Uterus (tissue), 4 donors: ENCODE measurements at places on chromosomes 2 and 18. TPM values are rescaled to one million over a fixed set of nuclear protein-coding genes. Genes with fewer than 3 reads are reported as not detected.

- no peaks in the 10 kb centered on the region for H3K27me3 ChIP-seq
- H3K36me3 ChIP-seq: no peaks in the 10 kb centered on the region
- no peak overlapping the region for H3K4me3 ChIP-seq
Observed at GRCh38 chr18:9209279-9209678, 72.7 kb downstream of the ANKRD12 start.

DNA sequence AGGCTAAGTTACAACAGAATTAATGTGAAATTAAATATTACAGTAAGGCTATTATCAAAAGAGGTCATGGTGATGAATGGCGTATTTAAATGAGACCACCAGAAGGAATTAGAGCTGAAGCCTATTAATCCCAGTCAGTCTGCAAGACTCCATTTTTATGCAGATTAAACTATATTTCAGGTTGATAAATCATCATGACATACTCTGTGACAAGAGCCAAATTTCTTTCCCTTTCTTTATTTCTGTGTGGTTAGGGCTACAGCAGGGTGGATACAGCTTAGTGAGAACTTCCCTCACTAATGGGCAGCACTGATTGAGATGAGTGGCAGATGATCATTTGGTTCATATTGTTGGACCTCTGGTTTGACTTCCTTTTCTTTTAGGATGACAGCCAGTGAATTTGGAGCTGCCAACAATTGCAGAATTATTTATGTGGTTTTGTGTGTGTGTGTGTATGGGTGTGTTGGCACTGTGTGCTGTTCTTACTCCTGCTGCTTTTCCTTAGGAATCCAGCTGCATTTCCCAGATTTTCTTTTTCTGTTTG is 481.3 kb downstream of the PIK3C3 start:
- no peak overlapping the region for H3K27ac ChIP-seq
- no peaks in the 10 kb centered on the region for H3K4me1 ChIP-seq
- no peak for DNase-seq
- no peaks in the 10 kb centered on the region for H3K27me3 ChIP-seq
- no peaks in the 10 kb centered on the region for H3K36me3 ChIP-seq
- no peak overlapping the region for H3K4me3 ChIP-seq

GRCh38 chr2:80525152-80525551 is 220.6 kb upstream of the LRRTM1 start:
- no peak overlapping the region for H3K27ac ChIP-seq
- no peak for DNase-seq
- H3K27me3 ChIP-seq: no peaks in the 10 kb centered on the region
- H3K4me1 ChIP-seq: no peaks in the 10 kb centered on the region

PROM2 gene
- total RNA-seq: 13.8 TPM

GRCh38 chr2:98509542-98510321 is 65.1 kb downstream of the INPP4A start:
- H3K27me3 ChIP-seq: no peaks in the 10 kb centered on the region
- peaks cover 7% of the 10 kb centered on the region for H3K4me1 ChIP-seq
- DNase-seq: no peak
- no peak overlapping the region for H3K4me3 ChIP-seq
- H3K27ac ChIP-seq: peak overlapping the region; percentile 35
- H3K36me3 ChIP-seq: no peaks in the 10 kb centered on the region

GRCh38 chr2:174535757-174536703 is 49.2 kb upstream of the GPR155 start:
- no peak overlapping the region for H3K4me3 ChIP-seq
- DNase-seq: no peak
- H3K27ac ChIP-seq: no peak overlapping the region
- H3K4me1 ChIP-seq: no peaks in the 10 kb centered on the region
- H3K27me3 ChIP-seq: no peaks in the 10 kb centered on the region

- H3K4me1 ChIP-seq: no peaks in the 10 kb centered on the region
- H3K4me3 ChIP-seq: no peak overlapping the region
- H3K27ac ChIP-seq: no peak overlapping the region
- no peak for DNase-seq
Observed at GRCh38 chr2:238654479-238655197, 193.2 kb upstream of the TWIST2 start.

DNA sequence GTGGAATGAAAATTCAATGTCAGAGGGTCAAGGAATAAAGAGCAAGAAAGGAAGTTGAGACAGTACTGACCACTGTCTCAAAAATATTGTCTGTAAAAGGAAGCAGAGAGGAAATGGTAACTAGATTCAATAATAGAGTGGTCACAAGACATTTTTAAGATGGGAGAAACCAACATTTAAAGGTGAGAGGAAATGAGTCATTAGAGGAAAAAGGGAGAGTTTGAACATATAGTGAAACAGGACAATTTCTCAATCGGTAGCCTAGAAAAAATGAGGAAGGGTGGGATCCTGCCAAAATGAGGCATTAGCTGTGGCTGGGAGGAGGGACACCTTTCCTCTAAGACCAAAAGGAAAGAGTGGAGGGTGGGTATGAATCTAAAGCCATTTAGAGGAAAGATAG is 288.5 kb downstream of the SP3 start:
- no peaks in the 10 kb centered on the region for H3K4me1 ChIP-seq
- H3K27me3 ChIP-seq: no peaks in the 10 kb centered on the region
- no peaks in the 10 kb centered on the region for H3K36me3 ChIP-seq
- no peak overlapping the region for H3K4me3 ChIP-seq
- DNase-seq: no peak

REL gene
- 8.2 TPM for total RNA-seq

DNA sequence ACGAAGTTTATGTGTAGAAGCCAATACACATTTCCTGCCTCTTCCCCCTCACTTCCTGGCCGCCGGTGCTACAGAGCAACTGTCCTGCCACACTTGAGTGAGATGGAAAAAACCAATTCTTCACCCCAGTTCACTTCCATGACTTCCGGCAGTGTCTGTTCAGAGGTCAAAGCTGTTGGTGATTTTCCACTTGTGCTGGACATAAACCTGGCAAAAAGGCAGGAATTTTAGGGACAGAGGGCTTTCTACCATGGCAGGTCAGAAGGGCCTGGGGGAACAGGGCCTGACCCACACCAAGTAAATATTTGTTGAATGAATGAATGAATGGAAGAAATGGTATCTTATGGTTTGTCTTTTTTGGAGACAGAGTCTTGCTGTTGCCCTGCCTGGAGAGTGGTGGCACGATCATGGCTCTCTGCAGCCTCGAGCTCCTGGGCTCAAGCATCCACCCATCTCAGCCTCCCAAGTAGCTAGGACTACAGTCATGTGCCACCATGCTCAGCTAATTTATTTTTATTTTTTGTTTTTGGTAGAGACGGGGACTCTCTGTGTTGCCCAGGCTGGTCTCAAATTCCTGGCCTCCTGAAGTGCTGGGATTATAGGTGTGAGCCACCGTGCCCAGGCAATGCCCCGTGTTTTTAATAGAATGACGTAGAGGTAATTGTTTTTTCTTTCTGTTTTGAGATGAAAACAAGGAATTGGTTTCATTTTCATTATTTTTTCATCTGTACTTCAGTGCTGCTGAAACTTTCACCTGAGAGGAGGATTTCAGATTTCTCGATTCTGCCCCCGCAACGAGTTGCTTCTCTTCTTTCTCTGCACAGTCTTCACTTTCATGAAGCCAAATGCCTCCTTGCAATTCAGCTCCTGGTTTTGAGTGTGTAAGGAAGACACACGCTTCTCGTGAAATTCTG is 48.0 kb upstream of the LPIN2 start:
- H3K27me3 ChIP-seq: no peaks in the 10 kb centered on the region
- H3K4me3 ChIP-seq: no peak overlapping the region
- DNase-seq: peak; percentile 24
- H3K4me1 ChIP-seq: no peaks in the 10 kb centered on the region

DNA sequence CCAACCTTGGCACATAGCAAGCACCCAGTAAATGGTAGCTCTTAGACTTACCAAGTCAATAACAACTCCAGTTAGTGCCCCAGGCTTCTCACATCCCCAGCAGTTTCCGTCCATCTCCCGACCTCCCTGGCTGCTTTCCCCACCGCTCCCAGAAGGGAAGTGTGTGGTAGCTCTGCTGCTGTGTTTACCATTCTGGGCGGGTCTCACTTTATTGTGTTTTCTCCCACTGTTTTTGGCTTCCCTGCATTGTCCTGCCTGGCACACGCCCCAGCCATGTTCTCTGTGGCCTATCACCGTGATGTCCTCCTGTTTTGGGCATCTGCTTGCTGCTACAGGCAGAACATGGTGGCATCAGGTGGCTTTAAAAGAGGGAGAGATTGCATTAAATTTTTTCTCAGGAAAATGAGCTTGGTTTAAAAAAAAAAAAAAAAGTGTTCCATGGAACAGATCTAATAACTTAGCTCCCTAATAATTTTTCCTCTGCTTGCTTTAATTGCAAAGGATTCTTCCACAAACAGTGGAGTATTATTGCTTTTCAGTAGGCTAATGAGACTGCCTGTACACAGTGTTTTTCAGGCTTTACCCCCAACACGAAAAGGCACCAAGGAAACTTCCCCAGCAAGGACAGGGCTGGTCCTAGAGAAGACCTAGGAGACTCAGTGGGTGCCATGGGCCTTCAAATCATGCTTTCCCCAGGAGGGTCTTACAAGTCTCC is 8.0 kb upstream of the COX7A2L start:
- no peaks in the 10 kb centered on the region for H3K4me1 ChIP-seq
- no peaks in the 10 kb centered on the region for H3K27me3 ChIP-seq
- DNase-seq: peak; percentile 21
- no peaks in the 10 kb centered on the region for H3K36me3 ChIP-seq
- no peak overlapping the region for H3K4me3 ChIP-seq

EFR3B gene
- total RNA-seq: under 0.01 TPM

DNA sequence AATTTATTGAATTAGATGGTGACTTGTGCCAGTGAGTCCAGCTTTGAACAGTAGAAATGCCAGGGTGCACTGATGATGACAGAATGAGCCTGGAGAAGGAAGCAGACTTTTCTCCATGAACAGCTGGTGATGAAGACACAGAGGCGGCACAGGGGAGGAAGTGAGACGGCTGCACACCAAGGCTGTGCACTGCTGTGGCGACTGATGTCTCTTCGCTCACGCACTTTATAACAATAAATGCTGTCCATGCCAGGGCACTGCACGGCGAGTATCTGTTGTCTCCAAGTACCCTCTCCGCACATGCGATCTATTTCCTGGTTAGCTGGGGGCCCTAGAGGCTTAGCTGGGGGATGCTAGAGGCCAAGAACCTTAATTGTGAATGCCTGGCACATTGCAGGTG is 175.2 kb downstream of the TMEM200C start:
- H3K27me3 ChIP-seq: no peaks in the 10 kb centered on the region
- DNase-seq: no peak
- no peak overlapping the region for H3K27ac ChIP-seq
- H3K36me3 ChIP-seq: no peaks in the 10 kb centered on the region
- H3K4me3 ChIP-seq: no peak overlapping the region

SCN3A gene
- 18.4 TPM for total RNA-seq

DNA sequence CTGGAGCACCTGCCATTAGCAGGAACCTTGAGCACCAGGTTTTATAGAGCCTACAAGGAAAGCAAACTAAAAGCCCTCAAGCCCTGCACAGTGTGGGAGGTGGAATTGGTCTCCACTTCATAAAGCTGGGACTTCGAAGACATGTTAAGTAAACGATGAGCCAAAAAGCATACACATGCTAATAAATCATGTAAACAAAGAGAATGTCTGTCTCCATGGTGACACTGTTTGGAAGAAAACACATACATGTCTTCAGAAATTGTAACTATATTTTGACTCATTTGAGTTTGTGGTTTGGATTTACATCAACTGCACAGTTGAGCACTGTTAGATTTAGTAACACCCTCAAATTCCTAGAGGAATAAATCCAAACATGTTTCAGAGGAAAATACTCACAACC is 978.5 kb upstream of the LRRTM1 start:
- no peak overlapping the region for H3K4me3 ChIP-seq
- H3K27ac ChIP-seq: no peak overlapping the region
- no peaks in the 10 kb centered on the region for H3K4me1 ChIP-seq

DNA sequence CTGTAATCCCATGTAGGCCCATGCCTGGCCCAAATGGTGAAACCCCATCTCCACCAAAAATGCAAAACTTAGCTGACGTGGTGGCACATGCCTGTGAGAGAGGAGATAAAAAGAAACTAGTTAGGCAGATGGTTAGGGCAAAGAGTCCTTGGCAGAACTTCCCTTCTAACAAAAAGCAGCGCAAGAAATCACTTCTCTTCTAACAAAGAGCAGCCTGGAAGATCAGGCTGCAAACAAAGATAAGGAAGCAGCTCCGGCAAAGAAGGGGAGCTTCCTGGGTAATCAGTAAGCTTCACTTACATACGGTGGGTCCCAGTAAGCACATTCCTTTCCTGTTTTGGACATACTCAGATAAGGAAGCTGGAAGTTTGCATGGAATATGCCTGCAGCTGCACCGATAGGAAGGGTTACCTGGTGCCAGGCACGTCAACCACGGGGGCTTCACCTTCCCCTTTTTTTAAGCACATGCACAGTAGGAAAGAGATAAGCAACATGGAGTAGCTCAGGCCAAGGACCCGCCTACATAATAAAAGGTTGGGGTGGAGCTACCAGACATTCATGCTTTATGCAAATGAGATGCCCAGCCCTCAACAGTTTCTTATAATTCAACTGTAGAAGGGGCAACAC is 61.0 kb upstream of the SLC25A52 start:
- H3K36me3 ChIP-seq: no peaks in the 10 kb centered on the region
- H3K4me3 ChIP-seq: no peak overlapping the region
- H3K4me1 ChIP-seq: no peaks in the 10 kb centered on the region
- no peaks in the 10 kb centered on the region for H3K27me3 ChIP-seq
- DNase-seq: no peak
- H3K27ac ChIP-seq: no peak overlapping the region

- H3K36me3 ChIP-seq: no peaks in the 10 kb centered on the region
- H3K27ac ChIP-seq: no peak overlapping the region
- H3K4me1 ChIP-seq: no peaks in the 10 kb centered on the region
- H3K27me3 ChIP-seq: no peaks in the 10 kb centered on the region
Observed at GRCh38 chr2:70391259-70391658, 89.4 kb upstream of the FAM136A start.

GRCh38 chr2:100283724-100284501 is 38.4 kb downstream of the LONRF2 start:
- H3K27me3 ChIP-seq: no peaks in the 10 kb centered on the region
- H3K36me3 ChIP-seq: no peaks in the 10 kb centered on the region
- peak overlapping the region; percentile 87 for H3K27ac ChIP-seq
- DNase-seq: no peak

GRCh38 chr2:73983322-73984202 is 1.1 kb upstream of the TET3 start:
- H3K4me3 ChIP-seq: peak overlapping the region; percentile 38
- H3K36me3 ChIP-seq: no peaks in the 10 kb centered on the region
- DNase-seq: peak; percentile 18
- peak overlapping the region; percentile 25 for H3K27ac ChIP-seq
- no peaks in the 10 kb centered on the region for H3K27me3 ChIP-seq
- H3K4me1 ChIP-seq: no peaks in the 10 kb centered on the region

DNA sequence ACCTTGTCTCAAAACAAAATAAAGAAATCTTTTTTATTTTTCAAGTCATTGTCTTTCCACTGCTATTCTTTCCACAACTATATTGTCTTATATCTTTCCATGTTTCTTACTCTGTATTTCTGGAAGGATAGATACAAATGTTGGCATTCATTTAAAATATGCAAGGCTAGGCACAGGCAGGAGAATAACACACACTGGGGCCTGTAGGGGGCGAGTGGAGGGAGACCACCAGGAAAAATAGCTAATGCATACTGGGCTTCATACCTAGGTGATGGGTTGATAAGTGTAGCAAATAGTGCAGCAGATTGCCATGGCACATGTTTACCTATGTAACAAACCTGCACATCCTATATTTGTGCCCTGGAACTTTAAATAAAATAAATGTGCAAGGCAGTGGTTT is 9.6 kb downstream of the MRPL30 start:
- H3K27me3 ChIP-seq: no peaks in the 10 kb centered on the region
- no peak overlapping the region for H3K4me3 ChIP-seq
- H3K36me3 ChIP-seq: no peaks in the 10 kb centered on the region
- no peak for DNase-seq
- H3K27ac ChIP-seq: no peak overlapping the region
- H3K4me1 ChIP-seq: no peaks in the 10 kb centered on the region
